ENCODE measurements at places on chromosomes 12 and 14.

- ATAC-seq: no peak
Measured at GRCh38 chr12:69540987-69541386, 44.3 kb upstream of the CCT2 start.

GRCh38 chr14:25110106-25110505 lies 60.2 kb upstream of the STXBP6 start:
- ATAC-seq: no peak

GRCh38 chr14:68020999-68021663 lies 201.6 kb downstream of the RAD51B start:
- no peak for ATAC-seq

DNA sequence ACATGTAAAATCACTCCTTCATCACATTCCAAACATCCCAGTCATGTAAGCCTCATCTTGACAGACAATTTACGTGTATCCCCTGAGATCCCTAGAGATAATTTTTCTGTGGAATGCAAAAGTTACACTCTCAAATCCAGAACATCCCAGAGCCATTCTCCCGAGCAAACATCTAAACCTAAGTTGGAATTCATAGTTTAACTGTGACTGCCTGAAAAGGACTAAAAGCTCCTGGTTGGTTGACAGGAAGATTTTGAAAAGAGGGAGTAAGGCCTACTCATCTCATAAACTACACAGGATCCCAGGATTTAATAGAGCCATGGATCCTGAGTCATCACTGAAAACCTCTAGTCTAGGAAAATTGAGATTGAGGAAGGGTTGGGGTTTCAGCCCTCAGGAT lies 123.6 kb downstream of the SCN8A start:
- no peak for ATAC-seq

GRCh38 chr12:80954857-80955520 lies 17.3 kb upstream of the LIN7A start:
- no peak for ATAC-seq

- no peak for ATAC-seq
Measured at GRCh38 chr14:105902131-105902898, 375.9 kb downstream of the TMEM121 start.

DNA sequence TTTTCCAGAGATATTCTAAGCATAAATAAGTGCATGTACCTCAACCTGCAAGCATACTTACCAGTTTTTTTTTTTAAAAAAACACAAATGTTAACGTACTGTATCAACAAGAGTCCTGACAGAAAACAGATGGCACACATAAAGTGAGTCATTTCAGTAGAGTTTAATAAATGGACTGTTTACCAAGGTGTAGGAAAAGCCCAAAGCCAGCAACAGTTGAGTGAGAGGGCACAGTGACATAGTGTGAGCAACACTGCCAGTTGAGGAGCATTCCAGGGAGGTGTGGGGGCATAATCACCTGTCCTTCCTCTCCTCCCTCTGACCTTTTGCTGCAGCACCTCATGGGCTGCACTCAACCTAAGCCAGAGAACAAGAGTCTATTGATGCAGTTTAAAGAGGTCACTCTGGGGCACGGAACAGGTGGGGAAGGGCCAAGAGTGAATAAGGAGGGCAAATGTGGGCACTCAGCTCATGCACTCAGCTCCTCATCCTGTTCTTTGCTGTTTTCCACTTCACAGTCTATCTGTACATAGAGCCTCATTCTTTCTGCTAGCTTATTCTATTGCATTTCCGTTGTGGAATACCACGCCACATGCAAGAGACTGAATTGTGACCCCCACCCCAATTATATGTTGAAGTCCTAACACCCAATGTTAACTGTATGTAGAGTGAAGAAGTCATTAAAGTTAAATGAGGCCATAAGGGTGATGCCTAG lies 29.3 kb downstream of the DHRS2 start:
- no peak for ATAC-seq

GRCh38 chr12:101051151-101051550 lies 158.9 kb downstream of the SLC5A8 start:
- no peak for ATAC-seq
